T-helper 17 cell (primary cell): ENCODE measurements at places on chromosomes 5 and 9.

DNA sequence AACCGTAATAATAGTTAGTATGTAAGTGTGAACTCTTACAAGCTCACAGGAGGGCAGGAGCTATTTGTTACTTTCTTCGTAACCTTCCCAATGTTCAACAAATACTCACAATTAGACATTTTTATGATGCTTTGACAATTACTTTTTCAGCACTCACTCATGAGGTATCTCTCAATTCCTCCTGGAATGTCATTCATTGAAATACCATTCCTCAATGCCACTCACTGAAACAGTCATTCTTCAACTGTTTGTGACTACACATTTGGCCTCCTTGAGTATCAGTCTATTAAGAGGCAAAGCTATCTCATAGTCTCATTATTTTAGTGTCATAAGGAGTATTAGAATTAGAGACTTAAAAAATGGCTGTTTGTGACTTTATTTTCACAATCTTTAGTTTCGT is 734.1 kb upstream of the DMAC1 start:
- DNase-seq, result no peak

- no peak for DNase-seq
These were observed 8.2 kb upstream of the FABP6 start for GRCh38 chr5:160221082-160221481.

DNA sequence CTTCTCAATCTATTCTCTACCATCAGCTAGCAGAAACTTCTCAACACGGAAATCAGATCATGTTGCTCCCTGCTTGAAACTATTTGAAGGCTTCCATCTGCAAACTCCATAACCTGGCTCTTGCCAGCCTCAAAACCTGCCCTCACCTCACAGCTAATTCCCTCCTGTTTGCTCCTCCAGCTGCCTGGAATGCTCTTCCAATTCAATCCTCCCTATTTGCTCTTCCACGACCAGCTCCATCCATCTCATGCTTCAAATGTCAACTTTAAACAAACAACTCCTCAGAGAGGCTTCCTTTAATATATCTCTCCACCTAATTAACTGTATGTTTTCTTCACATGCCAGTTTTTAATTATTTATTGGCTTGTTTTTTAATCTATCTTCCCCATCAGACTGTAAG is 1.5 kb downstream of the PLAA start:
- no peak for DNase-seq

- DNase-seq, result no peak
These were observed 317.7 kb upstream of the IRX4 start for GRCh38 chr5:2200261-2200950.

- no peak for DNase-seq
These were observed 1263.2 kb upstream of the CDH6 start for GRCh38 chr5:29930316-29930715.

GRCh38 chr5:116709082-116709481 is 134.5 kb upstream of the SEMA6A start:
- no peak for DNase-seq

- no peak for DNase-seq
These were observed 211.1 kb downstream of the DMRT2 start for GRCh38 chr9:1261266-1261665.

DNA sequence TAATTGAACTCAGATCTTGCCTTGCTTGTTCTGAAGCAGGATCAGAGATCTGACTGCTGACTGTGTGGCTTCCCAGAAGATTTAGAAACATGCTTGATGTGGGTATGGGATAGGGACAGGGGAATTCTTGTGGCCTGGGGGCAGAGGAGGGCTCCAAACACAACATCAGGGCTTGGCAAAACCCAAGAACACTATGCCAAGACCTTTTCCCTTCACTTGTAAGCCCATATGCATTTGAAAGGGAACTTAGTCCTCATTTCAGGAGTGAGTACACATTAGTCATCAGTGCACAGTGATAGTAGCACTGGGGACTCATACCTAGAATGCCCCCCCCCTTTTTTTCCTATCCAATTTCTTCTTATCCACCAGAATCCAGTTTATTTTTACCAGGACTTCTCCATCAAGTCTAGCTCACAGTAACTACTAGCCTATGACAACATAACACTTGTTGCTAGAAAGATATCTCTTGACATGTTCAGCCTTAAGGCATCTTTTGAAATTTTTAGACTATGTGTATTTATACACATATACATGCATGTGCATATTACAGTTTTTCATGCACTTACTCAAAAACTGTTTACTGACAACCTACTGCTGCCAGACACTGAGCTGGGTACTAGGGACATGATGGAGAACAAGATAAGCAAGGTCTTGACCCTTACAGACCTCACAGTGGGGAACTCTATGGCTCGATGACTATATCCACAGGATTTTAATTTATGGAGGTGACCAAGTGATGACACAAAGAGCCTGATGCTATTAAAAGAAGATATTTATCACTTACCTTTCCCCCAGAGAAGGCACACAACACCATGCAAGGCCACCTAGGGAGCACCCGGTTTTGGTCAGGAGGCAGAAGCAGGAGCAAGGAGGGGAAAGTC is 158.3 kb upstream of the MAP3K1 start:
- DNase-seq, result no peak

DNA sequence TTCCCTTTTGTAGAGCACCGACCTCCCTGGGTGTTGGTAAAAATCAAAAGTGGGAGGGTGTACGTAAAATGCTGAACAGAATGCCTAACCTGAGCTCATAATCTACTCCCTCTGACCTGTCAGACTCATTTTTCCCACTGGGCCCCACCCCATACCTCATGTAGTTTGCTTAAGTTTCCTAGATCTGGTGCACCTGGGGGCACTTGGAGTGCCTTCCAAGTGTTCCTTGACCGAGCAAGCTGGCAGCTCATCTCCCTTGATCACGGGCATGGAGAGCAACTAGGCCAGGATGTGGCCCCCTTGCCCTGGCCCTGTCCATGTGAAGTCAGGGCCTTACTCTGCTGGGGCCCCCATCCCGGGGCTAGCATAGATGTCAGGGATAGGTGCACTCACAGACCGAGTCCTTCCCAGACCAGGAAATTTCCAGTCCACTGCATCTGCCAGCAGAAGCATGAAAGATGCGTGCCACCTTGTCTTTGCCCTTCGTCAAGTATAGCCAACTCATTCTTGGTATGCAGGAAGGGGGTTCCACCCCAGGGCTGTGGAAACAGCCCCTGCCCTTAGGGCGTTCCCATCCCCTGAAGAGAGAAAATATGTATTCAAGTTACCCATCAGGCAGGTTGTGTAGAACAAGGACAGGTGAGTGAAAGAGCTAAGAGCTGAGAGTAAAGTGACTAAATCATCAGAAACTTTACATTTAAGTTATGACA is 41.9 kb downstream of the SLC22A5 start:
- DNase-seq, result no peak

- DNase-seq, result no peak
These were observed 138.6 kb downstream of the NUDT12 start for GRCh38 chr5:103424026-103424425.

GRCh38 chr9:23621188-23621587 is 204.9 kb downstream of the ELAVL2 start:
- no peak for DNase-seq
